ENCODE measurements at places on chromosomes 2 and 18.

DNA sequence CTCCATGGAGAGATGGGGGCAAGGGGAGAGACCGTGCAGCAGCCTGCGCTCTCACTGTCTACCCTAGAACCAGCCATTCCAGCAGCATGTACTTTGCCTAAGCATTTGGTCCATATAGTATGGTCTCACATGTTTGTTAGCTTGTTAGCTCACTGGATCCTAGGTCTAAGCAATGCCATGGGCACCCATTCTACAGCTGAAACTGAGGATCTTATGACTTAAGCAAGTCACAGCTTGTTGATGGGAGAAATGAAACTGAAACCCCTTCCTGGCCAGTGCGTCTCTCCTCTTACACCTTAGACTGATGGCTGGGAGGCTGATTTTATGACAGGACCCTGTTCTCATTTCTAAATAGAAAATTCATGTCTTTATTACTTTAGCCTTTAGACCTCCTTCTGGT is 90.1 kb downstream of the EPAS1 start:
- DNase-seq = no peak

- no peak for DNase-seq
Observed at GRCh38 chr2:128377071-128377910, 58.6 kb upstream of the HS6ST1 start.

DNA sequence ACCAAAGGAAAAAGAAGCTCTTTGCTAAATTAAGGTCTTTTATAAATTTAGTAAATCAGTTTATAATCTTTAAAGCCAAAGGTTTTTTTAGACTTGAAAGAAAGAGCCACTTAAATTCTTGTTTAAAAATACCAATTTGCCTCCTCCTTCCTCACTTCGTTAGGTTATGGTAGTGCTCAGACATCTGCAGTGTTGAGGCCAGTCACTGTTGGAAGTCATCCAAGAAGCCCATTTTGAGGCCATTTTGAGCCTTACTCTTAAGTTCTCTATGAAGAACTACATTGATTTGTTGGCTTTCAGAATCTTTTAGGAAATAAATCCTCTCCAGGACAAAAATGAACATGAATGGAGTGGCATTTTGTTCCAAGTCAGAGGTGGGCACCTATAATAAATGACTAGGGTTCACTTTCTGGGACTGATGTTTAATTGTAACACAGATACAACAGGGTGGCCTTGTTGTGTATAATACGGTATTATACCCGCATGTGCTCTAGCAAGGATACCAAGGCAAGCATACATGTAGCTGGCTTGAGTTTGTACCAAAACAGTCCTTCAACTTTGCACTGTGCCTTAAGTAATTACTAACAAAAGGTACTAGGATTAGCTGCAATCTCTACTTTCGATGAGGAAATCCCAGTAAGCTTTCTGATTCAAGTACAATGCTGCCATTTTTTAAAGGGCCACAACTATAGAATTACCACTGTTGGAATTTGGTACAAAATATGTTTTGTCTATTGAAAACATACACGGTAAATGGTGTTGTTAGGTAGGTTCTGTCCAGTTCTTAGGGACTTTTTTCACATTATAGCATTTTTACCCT is 22.8 kb downstream of the SLC66A3 start:
- no peak for DNase-seq

- DNase-seq = no peak
Observed at GRCh38 chr2:241315879-241316631, at the start of gene SEPTIN2. Gene SEPTIN2, plus strand, starts transcription at chr2:241315925. Its CDS starts 8,308 bp downstream, at chr2:241324233.

GRCh38 chr2:72561621-72562318 is 264.1 kb downstream of the EXOC6B start:
- DNase-seq = no peak

- no peak for DNase-seq
Observed at GRCh38 chr2:215728504-215729065, 284.8 kb downstream of the MREG start.

- DNase-seq = no peak
Observed at GRCh38 chr18:33560686-33561370, 17.2 kb upstream of the ASXL3 start.

GRCh38 chr2:68196120-68196716 is 38.5 kb downstream of the PNO1 start:
- DNase-seq = no peak

DNA sequence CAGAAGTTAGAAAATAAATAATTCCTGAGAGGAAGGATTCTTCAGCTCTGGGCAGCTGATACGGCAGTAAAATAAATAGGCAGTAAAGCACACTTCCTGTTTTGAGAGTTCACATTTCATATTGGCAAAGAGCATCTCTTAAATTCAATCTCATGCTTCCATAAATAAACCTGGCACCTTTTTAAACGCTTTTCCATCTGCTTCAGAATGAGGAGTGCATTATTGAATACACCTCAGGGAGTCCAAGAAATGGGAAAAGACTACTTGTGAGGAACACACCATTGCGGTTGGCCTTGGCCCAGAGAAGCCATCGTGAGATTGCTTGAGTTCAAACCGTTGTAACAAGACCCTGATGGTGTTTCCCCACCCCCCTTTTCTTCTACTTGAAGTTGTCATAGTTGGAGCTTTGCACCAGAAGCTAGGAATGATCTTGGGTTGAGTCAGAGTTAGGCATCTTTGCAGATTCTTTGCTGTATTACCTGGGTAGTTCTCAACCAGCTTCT is 123.9 kb downstream of the RDH14 start:
- no peak for DNase-seq

DNA sequence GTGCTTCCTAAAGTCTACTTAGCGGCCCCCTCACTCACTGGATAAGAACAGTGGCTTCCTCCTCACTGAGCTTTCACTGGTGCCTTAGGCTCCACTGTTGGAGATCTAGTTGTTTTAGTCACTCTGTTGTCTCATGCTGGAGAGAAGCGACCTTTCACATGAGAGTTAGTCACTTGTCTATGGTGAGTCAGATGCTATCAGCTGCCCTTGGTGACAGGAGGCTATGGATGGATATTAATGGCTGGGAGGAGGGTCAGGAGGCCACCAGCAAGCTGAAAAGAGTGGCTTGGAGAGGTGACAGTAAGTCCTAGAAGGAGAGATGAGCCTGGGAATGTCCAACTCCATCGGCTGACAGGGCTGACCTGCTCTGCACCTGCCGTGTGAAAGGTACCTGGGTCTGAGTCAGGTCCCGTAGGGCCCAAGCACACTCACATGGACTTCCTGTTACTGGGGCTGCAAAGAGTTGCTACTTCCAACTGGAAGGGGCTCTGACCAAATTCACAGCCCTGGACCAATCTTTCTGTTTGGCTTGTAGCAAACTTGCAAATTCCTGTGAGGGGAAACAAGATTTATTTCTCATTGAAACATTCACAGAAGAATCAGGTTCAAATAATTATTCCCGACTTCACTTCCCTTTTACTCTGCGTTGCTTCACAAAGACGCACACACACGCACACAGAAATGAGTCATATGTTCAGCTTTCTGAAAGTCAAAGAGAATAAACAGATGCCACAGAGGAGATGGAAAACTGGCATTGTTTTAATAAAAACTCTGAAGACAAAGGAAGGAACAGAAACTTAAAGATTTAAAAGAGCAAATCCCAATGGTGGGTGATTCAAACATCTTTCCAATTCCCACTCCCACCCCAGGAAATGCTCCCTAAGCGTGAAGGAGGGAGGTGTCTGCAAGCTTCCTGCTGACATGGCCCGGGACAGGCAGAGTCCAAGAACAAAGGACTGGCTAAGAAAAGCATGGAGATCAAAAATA is 203.5 kb upstream of the TWIST2 start:
- DNase-seq = peak; percentile 54

GRCh38 chr2:200667413-200667812 is 81.6 kb downstream of the AOX1 start:
- no peak for DNase-seq

- no peak for DNase-seq
Observed at GRCh38 chr2:120235681-120236080, 12.5 kb upstream of the TMEM185B start.

GRCh38 chr2:109694190-109694589 is 80.0 kb downstream of the SOWAHC start:
- no peak for DNase-seq

- DNase-seq = no peak
Observed at GRCh38 chr2:188569431-188570165, 277.9 kb downstream of the GULP1 start.

DNA sequence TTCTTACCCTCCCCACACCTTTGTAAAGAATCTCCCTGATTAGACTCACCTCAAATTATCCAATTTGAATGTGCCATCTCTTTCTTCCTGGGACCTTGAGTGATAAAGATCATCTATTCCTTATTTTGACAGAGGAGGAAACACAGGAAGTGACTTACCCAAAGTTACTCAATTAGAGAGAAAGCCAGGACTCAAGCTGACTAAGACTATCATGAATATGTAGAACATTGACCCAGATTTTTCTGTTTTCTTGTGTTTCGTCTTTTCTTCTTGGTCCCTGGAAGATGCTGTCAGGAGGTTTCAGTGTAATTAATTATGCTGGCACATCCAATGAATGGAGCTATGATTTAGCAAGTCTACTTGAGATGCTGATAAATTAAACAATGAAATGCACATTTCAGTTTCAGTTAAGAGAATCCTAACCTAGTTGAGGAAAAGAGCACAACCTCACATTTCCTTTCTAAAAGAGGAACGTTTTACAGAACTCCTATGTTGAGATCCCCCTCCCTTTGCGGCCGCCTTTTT is 380.4 kb downstream of the CLIP4 start:
- no peak for DNase-seq

DNA sequence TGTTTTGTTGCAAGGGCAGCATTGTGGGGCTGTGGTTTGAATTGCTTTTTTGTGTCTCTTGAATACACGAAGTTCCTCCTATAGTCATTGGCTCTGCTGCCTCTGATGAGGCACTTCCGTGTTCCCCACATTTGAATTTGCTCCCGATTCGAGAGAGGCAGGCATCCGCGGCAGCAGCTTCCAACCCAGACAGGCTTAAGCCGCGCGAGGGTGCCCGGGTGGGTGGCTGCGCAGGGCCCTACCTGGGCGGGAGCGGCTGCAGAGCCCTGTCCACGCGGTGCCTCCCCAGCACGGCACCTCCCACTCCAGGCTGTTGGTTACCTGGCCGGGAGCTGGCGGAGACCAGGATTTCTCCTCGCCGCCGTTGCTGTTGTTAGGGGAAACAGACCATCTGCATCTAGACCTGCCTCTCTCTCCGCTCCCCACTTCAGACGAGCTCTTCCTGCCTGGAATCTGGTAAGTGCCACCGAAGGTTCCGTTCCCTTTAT is 151.3 kb downstream of the NEDD4L start:
- no peak for DNase-seq

GRCh38 chr2:130183512-130184373 is 1.7 kb downstream of the MZT2B start:
- DNase-seq = no peak

GRCh38 chr2:124501575-124502152 is 476.6 kb downstream of the CNTNAP5 start:
- no peak for DNase-seq

DNA sequence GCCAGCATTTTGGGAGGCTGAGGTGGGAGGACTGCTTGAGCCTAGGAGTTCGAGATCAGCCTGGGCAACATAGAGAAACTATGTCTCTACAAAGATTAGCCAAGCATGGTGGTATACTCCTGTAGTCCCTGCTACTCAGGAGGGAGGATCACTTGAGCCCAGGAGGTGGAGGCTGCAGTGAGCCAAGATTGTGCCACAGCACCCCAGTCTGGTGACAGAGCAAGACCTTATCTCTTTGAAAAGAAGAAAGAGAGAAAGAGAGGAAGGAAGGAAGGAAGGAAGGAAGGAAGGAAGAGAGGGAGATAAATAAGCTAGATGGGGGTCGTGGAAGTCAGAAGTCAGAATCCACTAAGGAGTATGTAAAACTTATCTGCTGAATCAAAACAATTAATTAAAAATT is 16.2 kb downstream of the GPR75 start:
- DNase-seq = no peak

DNA sequence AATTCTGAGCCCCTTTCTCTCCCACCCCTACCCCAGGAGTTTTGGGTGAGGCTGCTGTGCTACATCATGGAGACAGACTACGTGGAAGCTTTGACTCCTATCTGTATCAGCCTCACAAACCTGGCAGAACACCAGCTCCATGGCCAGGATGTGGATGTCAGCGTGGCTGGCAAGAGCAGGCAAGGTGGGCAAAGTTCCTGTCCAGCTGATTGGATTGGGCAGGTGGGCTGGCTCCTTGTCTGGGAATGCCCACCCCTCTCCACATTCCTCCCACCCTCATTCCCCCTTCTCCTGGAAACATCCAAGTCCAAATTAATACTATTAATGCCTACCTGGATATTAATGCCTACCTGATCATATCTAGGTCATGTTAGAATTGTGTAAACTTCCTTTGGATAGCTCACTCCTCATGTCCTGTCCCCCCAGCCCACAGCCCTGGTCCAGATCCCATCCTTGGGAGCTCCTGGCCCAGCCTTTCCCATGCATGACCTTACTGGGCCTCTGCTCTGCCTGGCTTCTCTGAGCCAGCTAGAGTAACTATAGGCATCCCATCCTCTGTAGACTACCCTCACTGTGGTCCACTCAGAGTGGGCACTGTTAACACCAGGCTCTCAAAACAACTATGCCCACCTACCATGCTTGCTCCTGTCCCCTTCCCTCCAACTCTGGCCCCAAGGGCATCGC is 24.1 kb downstream of the MROH2A start:
- DNase-seq = no peak

DNA sequence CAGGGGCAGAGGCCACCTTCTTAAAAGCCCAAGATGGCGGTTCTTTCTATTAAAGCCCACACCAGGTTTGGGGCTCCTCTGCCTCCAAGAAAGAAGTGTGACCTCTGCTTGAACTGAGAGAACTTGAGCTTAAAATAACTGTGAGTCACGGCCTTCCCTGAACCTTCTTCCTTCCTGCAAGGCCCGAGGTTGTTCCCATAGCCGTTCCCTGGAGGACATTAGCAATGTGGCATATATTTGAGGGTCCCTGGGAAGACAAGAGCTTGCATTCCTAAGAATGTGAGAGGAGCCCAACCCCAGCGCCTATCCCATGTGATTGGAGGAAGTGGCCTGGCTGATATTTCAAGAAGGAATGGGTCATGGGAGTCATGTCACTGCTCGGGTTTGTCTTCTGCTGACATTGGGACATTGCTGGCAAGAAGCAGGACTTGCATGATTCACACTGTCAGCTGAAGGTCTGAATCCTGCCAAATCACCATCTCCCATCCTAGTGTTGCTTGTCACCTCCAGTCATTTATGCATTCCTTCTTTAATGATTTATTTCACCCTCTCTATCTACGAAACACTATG is 168.1 kb downstream of the TRIB2 start:
- no peak for DNase-seq

DNA sequence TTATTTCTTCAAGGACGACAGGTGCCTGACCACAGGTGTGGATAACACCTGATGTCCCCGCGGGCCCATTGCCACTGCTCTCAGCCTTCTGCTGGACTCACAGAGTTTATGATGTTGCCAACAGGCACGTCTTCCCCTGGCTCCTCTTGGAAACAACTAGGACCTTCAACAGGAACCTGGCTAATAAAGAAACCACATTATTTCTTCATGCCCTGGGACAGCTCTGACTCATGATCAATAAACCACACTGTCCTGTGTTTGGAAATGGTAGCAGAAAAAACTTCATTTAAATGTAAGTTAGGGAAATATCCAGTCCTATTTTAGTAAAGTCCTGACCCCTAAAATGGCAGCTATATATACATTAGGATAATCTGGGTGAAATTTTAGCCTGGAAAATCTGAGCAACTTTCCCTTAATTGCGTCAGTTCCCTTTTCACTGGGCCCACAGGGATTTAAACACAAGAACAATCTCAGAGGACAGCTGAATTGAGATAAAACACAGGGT is 158.9 kb downstream of the VAPA start:
- DNase-seq = no peak

GRCh38 chr18:28398471-28398870 is 221.5 kb upstream of the CDH2 start:
- DNase-seq = no peak

All from 8988T (cell line).